ENCODE measurements at places on chromosomes 7 and 10.

GRCh38 chr10:99520040-99520846, 12.5 kb upstream of the NKX2-3 start:
- H3K4me3 ChIP-seq = no peak overlapping the region
- peaks cover 99% of the 10 kb centered on the region for H3K27me3 ChIP-seq
- no peak for DNase-seq
- no peak overlapping the region for H3K27ac ChIP-seq
- peaks cover 17% of the 10 kb centered on the region for H3K4me1 ChIP-seq

- H3K36me3 ChIP-seq = no peaks in the 10 kb centered on the region
- H3K27me3 ChIP-seq = no peaks in the 10 kb centered on the region
- peak overlapping the region; percentile 36 for H3K4me3 ChIP-seq
- H3K4me1 ChIP-seq = peaks cover 53% of the 10 kb centered on the region
These were observed 103.4 kb downstream of the PRTFDC1 start for GRCh38 chr10:24849051-24849450.

GRCh38 chr10:93498166-93498565, 1.8 kb downstream of the CEP55 start:
- peaks cover 40% of the 10 kb centered on the region for H3K4me1 ChIP-seq
- H3K27ac ChIP-seq = no peak overlapping the region
- peak overlapping the region; percentile 83 for H3K4me3 ChIP-seq

- peak within 1 kb of the TSS; percentile 67 for H3K4me3 ChIP-seq
- no peak within 1 kb of the TSS for H3K27ac ChIP-seq
- H3K27me3 ChIP-seq = peaks cover 98% of the 10 kb centered on the region
- H3K36me3 ChIP-seq = no peaks in the 10 kb centered on the region
- peaks cover 20% of the 10 kb centered on the region for H3K4me1 ChIP-seq
These were observed at the start of gene PRLHR for GRCh38 chr10:118595598-118596425. TSS of gene PRLHR (minus strand) at chr10:118595648. CDS start at chr10:118595244, 404 bp downstream.

DNA sequence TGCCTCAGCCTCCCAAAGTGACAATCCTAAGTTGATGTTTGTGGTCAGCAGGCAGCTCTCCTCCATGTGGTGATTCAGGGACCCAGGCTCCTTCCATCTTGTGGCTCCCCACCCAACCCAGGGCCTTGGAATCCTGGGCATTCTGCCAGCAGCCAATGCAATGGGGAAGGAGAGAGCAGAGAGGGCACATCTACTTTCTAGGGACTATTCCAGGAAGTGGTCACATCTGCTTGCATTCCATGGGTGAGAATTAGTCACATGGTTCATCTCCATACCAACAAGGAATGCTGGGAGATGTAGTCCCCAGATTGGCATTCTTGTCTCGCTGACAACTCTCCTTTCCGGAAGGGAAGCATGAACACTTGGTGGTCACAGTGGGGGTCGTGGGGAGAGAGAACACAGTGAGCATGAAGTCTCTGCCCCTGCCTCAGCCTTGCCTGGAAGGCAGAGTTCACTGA, 9.9 kb upstream of the SRRM3 start:
- no peak overlapping the region for H3K4me3 ChIP-seq
- no peaks in the 10 kb centered on the region for H3K36me3 ChIP-seq
- no peaks in the 10 kb centered on the region for H3K27me3 ChIP-seq

GRCh38 chr7:7843972-7844371, 124.6 kb upstream of the GLCCI1 start:
- H3K4me3 ChIP-seq = no peak overlapping the region
- no peaks in the 10 kb centered on the region for H3K36me3 ChIP-seq
- H3K4me1 ChIP-seq = no peaks in the 10 kb centered on the region
- H3K27ac ChIP-seq = no peak overlapping the region

DNA sequence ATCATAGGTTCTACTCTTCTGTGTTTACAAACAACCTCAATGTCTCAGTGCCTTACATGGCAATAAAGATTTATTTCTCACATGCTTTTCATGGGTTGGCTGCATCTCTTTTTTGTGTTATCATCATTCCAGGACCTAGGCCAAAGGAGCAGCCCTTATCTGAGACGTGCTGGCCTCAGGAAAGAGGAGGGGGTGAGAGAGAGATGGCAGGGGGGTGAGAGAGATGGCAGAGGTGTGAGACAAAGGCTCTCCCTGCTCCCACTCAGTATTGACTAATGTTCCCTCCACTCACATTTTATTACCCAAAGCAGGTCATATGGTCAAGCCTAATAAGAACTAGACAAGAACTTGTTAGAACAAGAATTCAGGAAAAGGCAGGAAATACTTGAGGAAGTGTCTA, 120.1 kb upstream of the PRR15 start:
- no peak overlapping the region for H3K27ac ChIP-seq
- no peaks in the 10 kb centered on the region for H3K27me3 ChIP-seq
- no peaks in the 10 kb centered on the region for H3K36me3 ChIP-seq
- no peaks in the 10 kb centered on the region for H3K4me1 ChIP-seq

GRCh38 chr10:119917777-119918176, 25.2 kb downstream of the SEC23IP start:
- H3K4me3 ChIP-seq = no peak overlapping the region
- H3K4me1 ChIP-seq = no peaks in the 10 kb centered on the region
- no peaks in the 10 kb centered on the region for H3K27me3 ChIP-seq
- H3K27ac ChIP-seq = no peak overlapping the region
- DNase-seq = no peak

GRCh38 chr7:110090110-110090820, 1000.7 kb upstream of the LRRN3 start:
- no peaks in the 10 kb centered on the region for H3K36me3 ChIP-seq
- no peaks in the 10 kb centered on the region for H3K27me3 ChIP-seq
- no peak overlapping the region for H3K4me3 ChIP-seq
- no peak overlapping the region for H3K27ac ChIP-seq
- H3K4me1 ChIP-seq = no peaks in the 10 kb centered on the region

DNA sequence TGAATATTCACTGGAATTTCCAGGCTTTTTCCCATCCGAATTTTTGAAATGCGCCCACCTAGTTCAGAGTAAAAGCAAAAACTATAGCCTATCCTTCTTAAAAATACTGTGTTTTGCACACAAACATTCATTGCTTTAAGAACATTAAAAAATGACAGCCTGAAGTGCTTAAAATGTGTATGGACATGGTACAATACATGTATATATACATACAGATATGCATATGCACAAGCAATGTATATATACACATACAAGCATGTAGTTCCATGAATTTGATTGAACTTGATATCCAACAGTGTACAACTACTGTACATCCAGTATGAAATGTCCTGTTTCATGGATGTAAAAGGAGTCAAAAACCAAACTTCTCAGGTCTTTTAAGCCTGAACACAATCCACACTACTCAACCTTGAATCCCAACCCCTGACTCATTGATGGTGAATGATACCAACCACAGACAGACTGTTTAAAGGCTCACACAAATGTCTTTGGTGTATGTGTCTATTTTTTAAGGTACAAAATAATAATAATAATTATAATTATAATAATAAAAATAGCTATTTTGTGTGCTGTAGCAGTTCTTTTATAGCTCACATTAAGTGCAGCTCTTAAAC, 14.8 kb downstream of the INHBA start:
- no peaks in the 10 kb centered on the region for H3K36me3 ChIP-seq
- DNase-seq = no peak
- no peaks in the 10 kb centered on the region for H3K4me1 ChIP-seq
- H3K4me3 ChIP-seq = no peak overlapping the region
- H3K27ac ChIP-seq = no peak overlapping the region

- H3K4me3 ChIP-seq = no peak overlapping the region
- peaks cover 11% of the 10 kb centered on the region for H3K27me3 ChIP-seq
- no peaks in the 10 kb centered on the region for H3K36me3 ChIP-seq
- no peak for DNase-seq
- no peak overlapping the region for H3K27ac ChIP-seq
- peaks cover 17% of the 10 kb centered on the region for H3K4me1 ChIP-seq
These were observed 93.6 kb downstream of the SNX10 start for GRCh38 chr7:26385240-26385639.

- peaks cover 58% of the 10 kb centered on the region for H3K4me1 ChIP-seq
- no peak overlapping the region for H3K27ac ChIP-seq
- H3K27me3 ChIP-seq = no peaks in the 10 kb centered on the region
These were observed 39.6 kb downstream of the COL26A1 start for GRCh38 chr7:101402081-101402779.

DNA sequence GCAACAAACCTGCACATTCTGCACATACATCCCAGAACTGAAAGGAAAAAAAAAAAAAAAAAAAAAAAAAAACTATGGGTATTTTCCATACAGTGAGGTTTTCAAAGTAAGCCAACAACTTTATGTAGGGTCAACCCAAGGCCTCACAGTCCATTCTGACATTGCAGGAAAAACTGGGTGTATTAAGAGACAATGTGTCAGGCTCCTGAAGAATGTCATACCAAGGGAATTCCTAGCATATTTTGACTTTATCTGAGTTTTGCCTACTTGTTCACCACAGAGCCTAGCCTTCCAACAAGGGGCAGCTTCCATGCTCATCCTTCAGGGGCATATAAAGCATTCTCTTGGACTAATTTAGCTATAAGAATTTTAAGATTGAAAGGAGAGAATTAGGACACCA, 368.9 kb downstream of the PLXDC2 start:
- H3K27ac ChIP-seq = no peak overlapping the region
- no peaks in the 10 kb centered on the region for H3K27me3 ChIP-seq
- H3K4me3 ChIP-seq = no peak overlapping the region
- peaks cover 6% of the 10 kb centered on the region for H3K4me1 ChIP-seq

DNA sequence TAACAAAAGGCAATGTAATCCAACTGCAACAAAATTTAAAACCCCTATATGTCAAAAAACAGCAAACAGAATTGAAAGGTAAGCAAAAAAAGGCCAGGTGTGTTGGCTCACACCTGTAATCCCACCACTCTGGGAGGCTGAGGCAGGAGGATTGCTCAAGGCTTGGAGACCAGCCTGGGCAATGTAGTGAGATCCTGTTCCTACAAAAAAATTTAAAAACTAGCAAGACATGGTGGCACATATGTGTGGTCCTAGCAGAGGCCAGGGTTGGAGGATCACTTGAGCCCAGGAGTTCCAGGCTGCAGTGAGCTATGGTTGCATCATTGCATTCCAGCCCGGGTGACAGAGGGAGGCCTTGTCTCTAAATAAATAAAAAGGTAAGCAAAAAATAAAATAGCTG, 212.1 kb upstream of the KLF14 start:
- peaks cover 26% of the 10 kb centered on the region for H3K4me1 ChIP-seq
- H3K27me3 ChIP-seq = no peaks in the 10 kb centered on the region
- no peak for DNase-seq
- H3K4me3 ChIP-seq = no peak overlapping the region
- H3K27ac ChIP-seq = no peak overlapping the region
- no peaks in the 10 kb centered on the region for H3K36me3 ChIP-seq

DNA sequence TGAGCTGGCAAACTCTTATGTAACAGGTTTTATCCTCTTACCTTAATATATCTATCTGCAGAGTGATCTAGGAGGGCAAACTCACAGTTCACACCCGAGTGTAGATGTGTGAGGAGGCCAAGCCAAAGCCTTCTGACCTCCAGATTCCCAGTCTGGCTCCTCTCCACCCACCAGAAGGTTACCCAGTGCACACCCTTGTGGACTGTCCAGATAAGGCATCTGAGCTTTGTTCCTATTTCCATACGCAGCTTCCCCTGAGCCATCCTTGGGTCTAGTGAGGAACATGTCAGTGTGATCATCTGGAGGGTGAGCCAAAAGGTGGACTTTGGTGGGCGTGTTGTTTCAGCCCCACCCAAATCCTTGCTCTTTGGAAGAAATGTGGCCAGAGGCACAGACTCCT, 203.0 kb upstream of the MEOX2 start:
- H3K4me3 ChIP-seq = no peak overlapping the region
- no peaks in the 10 kb centered on the region for H3K36me3 ChIP-seq
- no peaks in the 10 kb centered on the region for H3K27me3 ChIP-seq

- H3K4me1 ChIP-seq = peaks cover 5% of the 10 kb centered on the region
- no peak overlapping the region for H3K4me3 ChIP-seq
- no peaks in the 10 kb centered on the region for H3K36me3 ChIP-seq
- H3K27ac ChIP-seq = no peak overlapping the region
These were observed 47.8 kb downstream of the STRA8 start for GRCh38 chr7:135281363-135281949.

GRCh38 chr7:30647589-30648364, 34.5 kb downstream of the CRHR2 start:
- peaks cover 1% of the 10 kb centered on the region for H3K4me1 ChIP-seq
- no peaks in the 10 kb centered on the region for H3K27me3 ChIP-seq
- DNase-seq = no peak
- H3K27ac ChIP-seq = no peak overlapping the region
- H3K36me3 ChIP-seq = peaks cover 18% of the 10 kb centered on the region

- H3K36me3 ChIP-seq = no peaks in the 10 kb centered on the region
- H3K27me3 ChIP-seq = peaks cover 25% of the 10 kb centered on the region
- DNase-seq = no peak
These were observed 5.3 kb upstream of the CLIP2 start for GRCh38 chr7:74283858-74284447.

GRCh38 chr7:129055861-129056464, 1.1 kb upstream of the TNPO3 start:
- H3K27me3 ChIP-seq = peaks cover 31% of the 10 kb centered on the region
- peak overlapping the region; percentile 97 for H3K4me3 ChIP-seq
- no peak for DNase-seq
- no peak overlapping the region for H3K27ac ChIP-seq

DNA sequence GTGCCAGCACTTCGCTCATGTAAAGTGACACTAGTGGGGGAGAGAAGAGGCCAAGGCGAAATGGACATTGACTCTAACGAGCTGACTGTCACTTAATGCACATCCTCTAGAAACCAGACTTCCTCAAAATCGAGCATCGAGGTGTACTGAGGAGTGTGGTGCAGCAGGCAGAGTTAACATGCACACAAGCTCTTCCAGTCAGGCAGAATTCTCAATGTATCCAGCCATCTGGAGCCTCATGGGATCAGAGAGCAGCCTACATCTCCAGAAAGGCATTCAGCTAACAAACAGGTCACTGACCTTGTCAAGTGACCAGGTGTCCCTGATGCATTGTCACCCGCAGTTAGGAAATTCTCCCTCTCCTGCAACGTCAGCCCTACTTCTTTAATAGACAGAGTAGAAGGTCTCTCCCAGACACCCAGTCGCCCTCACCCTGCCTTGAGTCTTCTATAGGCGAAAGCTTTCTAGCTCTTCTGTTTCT, 259.8 kb upstream of the AOAH start:
- H3K4me3 ChIP-seq = no peak overlapping the region
- H3K27ac ChIP-seq = no peak overlapping the region
- H3K27me3 ChIP-seq = peaks cover 10% of the 10 kb centered on the region

DNA sequence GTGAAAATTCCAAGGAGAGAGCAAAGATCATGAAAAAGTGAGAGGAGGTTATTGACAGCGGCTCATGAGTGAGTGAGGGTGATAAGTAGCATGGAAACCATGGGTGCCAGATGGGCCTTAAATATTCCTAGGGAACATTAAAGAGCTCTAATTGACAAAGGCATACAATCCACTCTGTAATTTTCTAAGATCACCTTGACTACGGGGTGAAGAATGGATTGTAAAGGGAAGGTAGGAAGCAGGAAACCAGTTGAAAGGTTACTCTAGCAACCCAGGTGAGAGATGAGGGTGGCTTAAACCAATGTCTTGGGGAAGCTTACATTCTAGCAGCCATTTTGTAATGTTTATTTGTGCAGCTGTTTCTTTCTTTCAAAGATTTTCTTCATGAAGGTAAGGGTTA, 75.7 kb downstream of the RSU1 start:
- DNase-seq = no peak
- H3K27ac ChIP-seq = no peak overlapping the region
- peaks cover 17% of the 10 kb centered on the region for H3K36me3 ChIP-seq
- H3K4me3 ChIP-seq = no peak overlapping the region

GRCh38 chr7:43942997-43943396, 16.8 kb downstream of the UBE2D4 start:
- H3K4me1 ChIP-seq = no peaks in the 10 kb centered on the region
- H3K27ac ChIP-seq = no peak overlapping the region
- no peak overlapping the region for H3K4me3 ChIP-seq
- no peak for DNase-seq
- H3K27me3 ChIP-seq = no peaks in the 10 kb centered on the region
- peaks cover 4% of the 10 kb centered on the region for H3K36me3 ChIP-seq
